ENCODE measurements at places on chromosomes 2 and 18.
A peak's percentile ranks its signal among the peaks of the same experiment; 100 is the strongest.

DNA sequence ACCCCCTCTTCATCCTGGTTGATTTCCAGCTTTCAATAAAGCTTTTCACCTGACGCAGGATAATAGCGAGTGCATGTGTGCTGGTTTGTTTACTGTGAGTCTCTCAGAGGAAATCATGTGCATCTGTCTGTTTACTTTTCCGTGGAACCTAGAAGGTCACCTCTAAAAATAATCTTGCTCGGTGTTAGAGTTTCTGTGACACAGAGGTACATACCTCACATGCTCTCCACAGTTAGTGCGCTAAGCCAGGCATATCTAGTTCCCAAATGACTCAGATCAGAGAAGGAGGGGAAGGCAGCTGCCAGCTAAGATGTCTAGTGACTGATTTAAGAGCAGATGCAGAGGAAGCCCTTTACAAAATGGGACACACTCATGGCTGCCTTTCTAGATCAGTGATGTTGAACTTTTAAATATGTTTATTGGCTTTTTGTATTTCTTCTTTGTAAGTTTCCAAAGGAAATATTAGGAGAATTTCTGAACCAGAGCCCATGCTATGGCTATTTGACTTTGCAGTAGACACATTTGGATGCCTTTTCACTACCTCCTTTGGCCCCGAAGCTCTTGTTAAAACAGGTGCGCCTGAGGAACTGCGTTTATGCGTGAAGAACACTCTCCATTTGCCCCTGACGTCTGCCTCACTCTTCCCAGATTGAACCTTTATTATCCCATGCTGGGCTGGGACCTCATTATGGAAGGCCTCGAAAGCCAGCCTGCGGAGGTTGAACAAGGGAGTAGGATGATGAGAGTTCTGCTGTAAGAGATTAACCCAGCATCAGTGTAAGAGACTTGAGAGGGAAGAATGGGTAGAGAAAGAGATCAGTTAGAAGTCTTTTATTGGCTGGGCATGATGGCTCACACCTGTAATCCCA, 145.6 kb downstream of the FAM161A start:
- no peak for DNase-seq

DNA sequence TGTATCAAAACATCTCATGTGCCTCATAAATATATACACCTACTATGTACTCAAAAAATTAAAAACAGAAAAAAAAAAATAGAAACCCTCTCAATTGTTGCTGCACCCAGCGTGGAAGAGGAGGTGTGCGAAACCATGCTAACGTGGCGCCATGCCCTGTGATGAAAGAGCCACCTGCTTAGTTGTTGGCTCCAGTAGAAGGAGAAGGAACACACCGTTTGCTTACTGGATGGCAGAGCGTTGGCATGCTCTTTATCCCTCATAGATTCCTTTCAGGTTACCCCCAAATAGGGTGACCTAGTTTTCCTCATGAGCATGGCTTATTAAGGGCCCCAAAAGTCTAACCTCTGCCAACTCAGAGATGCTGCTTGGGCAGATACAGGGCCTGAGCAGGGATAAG, 332.1 kb downstream of the AGAP1 start:
- no peak for DNase-seq

- DNase-seq, result no peak
Measured at GRCh38 chr2:143697744-143698143, 568.5 kb downstream of the ARHGAP15 start.

- DNase-seq, result no peak
Measured at GRCh38 chr2:1306014-1306686, 107.1 kb upstream of the TPO start.

- DNase-seq, result no peak
Measured at GRCh38 chr18:39960550-39960949, 1994.5 kb upstream of the PIK3C3 start.

DNA sequence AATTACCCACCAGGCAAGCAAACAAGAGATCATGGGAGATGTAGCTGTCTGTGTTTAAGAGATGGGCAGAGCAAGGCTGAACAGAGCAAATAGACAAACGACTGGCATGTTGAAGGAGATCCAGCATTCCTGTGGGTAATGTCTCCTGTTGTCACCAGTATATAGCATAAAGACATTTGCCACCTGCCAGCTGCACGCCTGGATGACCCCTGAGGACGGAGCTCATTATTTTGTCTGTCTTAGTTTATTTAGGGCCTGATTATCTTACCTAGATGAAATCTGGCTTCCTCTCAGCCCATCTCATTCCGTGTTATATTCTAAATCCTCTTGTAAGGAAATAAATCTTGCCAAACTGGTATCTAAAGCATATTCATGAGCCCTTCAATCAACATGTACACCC, 510.3 kb upstream of the LINC00305 start:
- DNase-seq, result no peak

DNA sequence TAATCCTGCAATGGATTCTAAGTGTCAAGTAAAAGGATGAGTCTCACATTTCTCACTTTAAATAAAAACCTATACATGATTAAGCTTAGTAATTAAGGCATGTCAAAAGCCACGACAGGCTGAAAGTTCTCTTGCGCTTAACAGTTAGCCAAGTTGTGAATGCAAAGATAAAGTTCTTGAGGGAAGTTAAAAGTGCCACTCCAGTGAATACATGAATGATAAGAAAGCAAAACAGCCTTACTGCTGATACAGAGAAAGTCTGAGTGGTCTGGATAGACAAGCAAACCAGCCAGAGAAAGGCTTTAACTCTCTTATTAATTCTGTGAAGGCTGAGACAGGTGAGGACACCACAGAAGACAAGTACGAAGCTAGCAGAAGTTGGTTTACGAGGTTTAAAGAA, 12.7 kb downstream of the THOC1 start:
- no peak for DNase-seq

- DNase-seq, result no peak
Measured at GRCh38 chr2:200337621-200338020, 31.1 kb downstream of the SPATS2L start.

GRCh38 chr18:9926223-9926894, 12.5 kb downstream of the VAPA start:
- DNase-seq, result no peak

- no peak for DNase-seq
Measured at GRCh38 chr2:106026271-106027190, 167.6 kb downstream of the UXS1 start.

DNA sequence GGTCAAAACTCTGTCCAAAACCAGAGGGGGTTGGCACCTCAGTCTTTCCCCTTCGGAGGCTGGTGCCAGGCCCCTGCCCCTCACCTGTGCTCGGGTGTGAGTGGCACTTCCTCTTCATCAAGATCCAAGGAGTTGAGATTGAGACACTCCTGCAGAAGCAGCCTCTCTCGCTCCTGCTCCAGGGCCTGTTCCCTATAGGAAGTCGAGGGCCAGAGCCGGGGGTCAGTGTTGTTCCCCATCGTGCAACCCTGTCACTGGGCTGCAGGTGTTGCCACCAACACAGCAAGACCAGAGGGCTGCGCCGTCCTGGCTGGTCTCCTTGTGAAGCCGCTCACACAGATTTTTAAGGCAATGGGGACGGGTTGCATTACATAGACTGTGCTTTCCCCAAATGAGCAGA, 18.9 kb downstream of the FAM178B start:
- no peak for DNase-seq

- DNase-seq, result no peak
Measured at GRCh38 chr2:190068764-190069163, 6.2 kb upstream of the MSTN start.

DNA sequence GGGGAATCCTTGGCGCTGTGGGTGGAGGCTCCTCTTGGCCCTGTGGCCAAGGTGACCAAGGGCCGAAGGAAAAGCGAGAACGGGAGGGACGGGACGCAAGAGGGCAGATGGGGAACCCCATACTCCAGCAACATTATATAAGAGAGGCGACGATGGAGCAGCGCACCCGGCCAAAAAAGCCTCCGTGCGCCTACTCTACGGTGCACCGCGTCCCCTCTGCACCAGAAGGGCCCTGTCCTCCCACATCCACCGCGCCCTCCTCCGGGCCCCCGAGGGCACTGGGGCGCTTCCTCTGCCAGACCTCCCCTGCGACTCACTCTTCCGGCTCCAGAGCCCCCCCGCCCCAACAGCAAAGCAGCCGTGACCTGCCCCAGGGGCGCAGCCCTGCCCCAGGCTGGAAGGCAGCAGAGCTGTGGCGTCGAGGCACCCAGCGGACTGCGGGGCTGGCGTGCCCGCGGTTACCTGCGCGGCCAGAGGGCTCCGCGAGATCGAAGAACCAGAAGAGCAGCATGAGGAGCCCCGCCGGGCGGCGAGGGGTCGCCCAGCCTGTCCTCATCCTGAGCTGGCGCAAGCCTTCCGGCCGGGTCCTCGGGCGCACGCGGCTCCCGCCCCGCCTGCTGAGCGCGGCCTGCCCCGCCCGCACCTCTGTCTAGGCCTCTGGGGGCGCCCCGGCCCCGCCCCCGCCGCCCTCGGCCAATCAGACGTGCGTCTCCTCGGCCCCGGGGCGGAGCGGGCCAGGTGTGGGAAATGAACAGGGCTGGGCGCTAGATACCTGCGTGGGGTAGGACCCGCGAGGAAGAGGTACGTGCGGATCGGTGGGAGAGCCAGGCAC, 106.3 kb upstream of the CD302 start:
- no peak for DNase-seq

GRCh38 chr2:176536439-176537133, 267.3 kb downstream of the MTX2 start:
- no peak for DNase-seq

- no peak for DNase-seq
Measured at GRCh38 chr18:39871961-39872360, 2083.1 kb upstream of the PIK3C3 start.

- DNase-seq, result no peak
Measured at GRCh38 chr2:15159751-15160177, 401.4 kb downstream of the NBAS start.

DNA sequence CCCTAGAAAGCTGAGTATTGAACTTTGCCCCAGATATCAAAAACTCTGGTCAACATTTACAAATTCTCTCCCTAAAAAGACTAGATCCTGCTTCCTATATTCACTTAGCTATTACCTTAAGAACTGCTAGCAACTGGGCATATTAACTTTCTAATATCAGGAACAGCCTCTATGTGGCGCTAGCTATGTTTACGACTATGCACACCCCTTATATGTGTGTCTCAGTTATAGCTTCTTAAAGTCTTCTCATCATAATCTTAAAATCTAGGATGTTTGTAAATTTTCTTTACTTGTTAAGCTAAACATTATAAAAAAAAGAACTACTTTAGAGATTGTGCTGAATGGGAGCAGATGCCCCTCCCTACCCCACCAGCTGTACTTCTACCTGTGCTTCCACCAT, 1.7 kb upstream of the STAMBP start:
- no peak for DNase-seq

- peak; percentile 29 for DNase-seq
Measured at GRCh38 chr2:160394153-160394552, 99.5 kb downstream of the RBMS1 start.

- peak; percentile 28 for DNase-seq
Measured at GRCh38 chr18:11733031-11733430, 44.0 kb downstream of the GNAL start.

- no peak for DNase-seq
Measured at GRCh38 chr2:147547440-147547839, 297.4 kb upstream of the ACVR2A start.

GRCh38 chr2:84495539-84496146, 20.7 kb upstream of the DNAH6 start:
- peak; percentile 1 for DNase-seq

- DNase-seq, result no peak
Measured at GRCh38 chr2:158546412-158547144, 89.8 kb downstream of the PKP4 start.

DNA sequence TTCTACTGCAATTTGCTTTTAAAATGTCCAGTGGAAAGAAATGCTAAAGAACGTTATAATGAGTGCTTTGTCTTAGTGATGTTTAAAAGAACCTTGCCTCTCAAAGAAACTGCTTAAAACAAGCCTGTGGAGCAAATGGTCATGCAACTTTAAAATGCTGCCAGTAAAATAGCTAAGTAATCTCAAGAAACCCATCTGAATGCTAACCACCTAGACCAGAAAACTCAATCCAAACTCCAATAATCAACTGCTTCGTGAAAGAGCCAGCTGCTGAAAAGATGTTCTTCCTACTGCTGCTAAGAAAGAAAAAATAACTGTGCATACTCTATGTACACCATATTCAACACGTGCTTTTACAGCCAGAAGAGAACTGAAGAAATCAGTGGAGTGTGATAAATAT, 145.6 kb downstream of the PDE1A start:
- no peak for DNase-seq

GRCh38 chr2:48114256-48114655, 208.0 kb upstream of the FBXO11 start:
- no peak for DNase-seq

- no peak for DNase-seq
Measured at GRCh38 chr2:223081789-223082188, 29.8 kb downstream of the KCNE4 start.

- DNase-seq, result no peak
Measured at GRCh38 chr2:65299246-65299645, 71.6 kb downstream of the ACTR2 start.

GRCh38 chr2:86673011-86673410, 47.1 kb upstream of the RMND5A start:
- no peak for DNase-seq

- DNase-seq, result no peak
Measured at GRCh38 chr18:31973929-31974546, 31.1 kb upstream of the TRAPPC8 start.
